ENCODE measurements at places on chromosomes 12 and 14.

DNA sequence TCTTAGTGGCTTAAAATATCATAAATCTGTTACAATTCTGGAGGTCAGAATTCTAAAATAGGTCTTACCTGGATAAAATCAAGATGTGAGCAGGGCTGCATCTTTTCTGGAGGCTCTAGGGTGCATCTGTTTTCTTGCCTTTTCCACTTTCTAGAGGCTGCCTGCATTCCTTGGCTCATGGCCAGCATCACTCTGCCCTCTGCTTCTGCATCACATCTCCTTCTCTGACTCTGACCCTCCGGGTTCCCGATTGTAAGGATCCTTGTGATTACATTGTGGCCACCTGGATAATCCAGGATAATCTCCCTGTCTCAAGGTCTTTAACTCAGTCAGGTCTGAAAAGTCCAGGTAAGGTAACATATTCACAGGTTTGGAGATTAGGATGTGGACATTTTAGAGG is 11.0 kb upstream of the BMP4 start:
- DNase-seq, result no peak

- DNase-seq, result no peak
Measured at GRCh38 chr14:95951359-95951758, 74.7 kb downstream of the TUNAR start.

- DNase-seq, result peak; percentile 92
Measured at GRCh38 chr14:69263364-69263763, 3.4 kb downstream of the GALNT16 start.

- DNase-seq, result no peak
Measured at GRCh38 chr14:49044981-49045380, 541.2 kb downstream of the RPS29 start.

DNA sequence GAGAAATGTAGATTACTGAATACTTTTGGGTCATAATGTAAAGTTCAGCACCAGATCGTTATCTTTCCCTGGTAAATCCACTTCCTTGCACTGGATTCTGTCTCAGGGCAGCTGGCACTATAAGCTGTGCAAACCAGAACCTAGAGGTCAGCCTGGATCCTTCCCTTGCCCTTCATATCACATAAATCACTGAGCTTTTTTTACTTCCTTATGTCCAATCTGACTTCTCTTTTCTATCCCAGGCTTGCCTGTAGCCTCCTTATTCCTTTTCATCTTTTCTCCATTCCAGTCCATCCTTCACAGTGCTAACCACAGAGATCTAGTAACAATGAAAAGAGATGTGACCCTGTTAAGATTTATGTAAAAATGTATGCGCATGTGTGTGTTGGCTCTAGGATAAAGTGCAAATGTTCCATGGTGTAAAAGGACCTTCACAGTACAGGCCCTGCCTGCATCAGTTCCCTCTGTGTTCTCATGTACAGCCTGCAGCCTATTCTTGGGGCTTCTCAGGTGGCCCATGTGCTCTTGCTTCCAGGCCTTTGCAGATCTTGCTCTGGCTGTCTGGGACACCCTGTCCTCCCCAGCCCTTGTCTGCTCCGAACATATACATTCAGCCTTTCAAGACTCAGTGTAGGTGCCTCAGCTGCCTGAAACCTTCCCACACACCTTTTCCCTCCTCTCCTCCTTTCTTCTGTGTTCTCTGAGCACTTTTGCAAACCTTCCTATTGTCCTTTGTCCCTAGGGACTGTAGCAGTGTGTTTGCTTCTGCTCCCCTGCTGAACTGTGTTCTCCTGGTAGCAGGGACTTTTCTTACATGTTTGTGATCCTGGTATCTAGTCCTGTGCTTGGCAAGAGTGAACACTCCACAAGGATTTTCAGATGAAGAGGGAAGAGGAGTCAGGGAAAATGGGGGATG is 30.0 kb downstream of the PELI2 start:
- no peak for DNase-seq

- DNase-seq, result no peak
Measured at GRCh38 chr12:82655751-82656150, 31.0 kb upstream of the TMTC2 start.

DNA sequence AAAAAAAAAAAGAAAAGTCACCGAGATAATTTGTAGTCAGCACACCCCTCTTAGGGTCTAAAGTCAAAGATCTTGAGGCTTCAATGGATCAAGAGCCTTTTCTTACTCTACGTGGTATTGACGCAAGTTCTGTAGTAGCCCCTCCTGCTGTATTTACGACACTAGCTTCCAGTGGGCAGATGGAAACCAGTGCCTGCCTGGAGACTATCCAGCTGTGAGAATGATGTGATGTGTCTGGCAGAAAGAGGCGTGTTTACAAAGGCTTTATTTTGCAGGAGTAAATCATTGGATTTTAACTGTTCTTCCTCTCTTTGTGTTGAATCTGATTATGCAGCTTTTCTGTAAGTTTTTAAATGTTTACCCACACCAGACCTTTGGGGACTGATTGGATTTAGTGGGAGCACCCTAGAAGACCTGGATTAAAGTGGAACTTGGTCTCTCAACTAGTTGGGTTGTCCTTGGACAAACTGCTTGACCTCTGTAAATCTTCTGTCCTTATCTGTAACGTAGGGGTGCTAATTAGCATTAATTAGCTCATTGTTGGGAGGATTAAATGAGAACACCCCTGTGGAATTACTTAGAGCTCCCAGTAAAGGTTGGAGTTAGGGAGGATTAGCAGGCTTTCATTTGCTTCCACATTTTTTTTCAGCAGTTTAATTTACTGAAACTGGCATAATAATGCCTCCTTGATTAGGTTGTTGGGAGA is 72.4 kb downstream of the RASSF3 start:
- peak; percentile 58 for DNase-seq

GRCh38 chr12:49922349-49923034 is 18.8 kb upstream of the FAIM2 start:
- DNase-seq, result no peak

DNA sequence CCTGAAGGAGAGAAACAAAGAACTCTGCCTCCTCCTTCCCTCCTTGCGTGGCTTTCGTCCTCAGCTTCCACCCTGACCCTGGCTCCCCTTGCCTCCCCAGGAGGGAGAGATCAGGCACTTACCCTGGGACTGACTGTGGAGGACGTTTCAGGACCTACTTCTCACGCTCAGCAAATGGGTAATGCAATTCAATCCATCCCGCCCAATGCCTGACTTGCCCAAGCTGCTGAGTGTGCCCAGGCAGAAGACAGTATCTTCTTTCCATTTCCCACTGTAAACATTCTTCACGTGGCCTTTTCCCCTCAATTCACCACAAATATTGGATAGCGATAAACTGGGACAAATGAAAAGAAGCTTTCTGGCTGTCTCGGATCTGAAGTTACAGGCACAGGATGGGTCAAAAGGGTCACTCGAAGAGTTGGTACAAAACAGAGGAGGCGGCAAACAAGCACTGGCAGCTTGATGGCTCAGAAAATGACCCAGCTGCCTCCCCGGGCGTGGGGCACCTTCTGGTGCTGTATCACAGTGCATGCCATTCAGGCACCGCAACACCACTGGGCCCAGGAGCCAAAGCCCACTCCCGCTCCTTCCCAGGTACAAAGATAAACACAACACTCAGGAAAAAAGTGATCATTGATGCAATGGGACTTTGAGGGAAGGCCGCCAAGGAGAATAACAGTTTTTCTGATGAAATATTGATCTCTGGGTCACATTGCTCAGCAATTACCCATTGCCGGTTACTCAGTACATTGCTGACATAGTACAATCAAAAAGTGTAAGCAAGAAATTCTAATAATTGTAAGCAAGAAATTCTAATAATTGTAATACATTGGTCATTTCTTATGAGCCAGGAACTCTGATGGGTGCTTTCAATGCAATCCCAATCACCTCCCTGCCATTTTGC is 65.8 kb downstream of the TRIM9 start:
- DNase-seq, result peak; percentile 46

DNA sequence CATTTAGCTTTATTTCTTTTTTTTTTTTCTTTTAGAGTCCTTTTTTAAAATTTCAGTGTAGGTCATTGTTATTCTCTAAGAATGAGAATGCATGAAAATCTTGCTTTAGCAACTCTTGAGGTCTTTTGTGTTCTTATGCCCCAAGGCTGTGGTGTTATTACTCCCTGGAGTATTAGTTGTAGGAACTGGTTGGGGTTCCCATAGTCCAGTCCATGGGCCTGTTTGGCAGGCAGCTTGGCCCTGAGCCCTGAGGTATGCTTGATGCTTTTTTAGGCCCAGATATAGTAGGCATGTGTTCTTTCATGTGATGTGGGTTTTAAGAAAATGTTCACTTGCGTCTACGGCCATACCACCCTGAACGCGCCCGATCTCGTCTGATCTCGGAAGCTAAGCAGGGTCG is 1.6 kb downstream of the FAM234B start:
- DNase-seq, result no peak

DNA sequence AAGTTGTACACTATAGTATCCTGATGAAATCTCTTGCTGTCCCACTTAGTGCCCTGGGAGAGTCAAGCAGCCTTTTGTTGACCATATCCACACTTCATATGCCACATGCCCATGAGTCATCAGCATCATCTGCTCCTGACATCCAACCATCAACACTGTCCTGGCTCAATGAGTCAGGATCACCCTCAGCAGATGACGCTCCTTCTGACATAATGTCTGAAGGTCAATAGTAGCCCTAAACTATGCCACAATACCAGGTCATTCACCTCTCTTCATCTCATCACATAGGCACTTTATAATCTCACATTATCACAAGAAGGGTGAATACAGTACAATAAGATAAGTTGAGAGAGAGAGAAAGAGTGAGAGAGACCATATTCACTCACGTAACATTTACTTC is 369.0 kb upstream of the FAR2 start:
- peak; percentile 74 for DNase-seq

GRCh38 chr14:103186909-103187586 is 63.8 kb downstream of the TNFAIP2 start:
- no peak for DNase-seq

GRCh38 chr12:121530600-121531355 is 50.0 kb downstream of the KDM2B start:
- DNase-seq, result peak; percentile 78

GRCh38 chr14:23358042-23358441 is 5.4 kb upstream of the SLC22A17 start:
- no peak for DNase-seq

- DNase-seq, result peak; percentile 30
Measured at GRCh38 chr12:96400631-96401075, 414 bp upstream of the CDK17 start.

DNA sequence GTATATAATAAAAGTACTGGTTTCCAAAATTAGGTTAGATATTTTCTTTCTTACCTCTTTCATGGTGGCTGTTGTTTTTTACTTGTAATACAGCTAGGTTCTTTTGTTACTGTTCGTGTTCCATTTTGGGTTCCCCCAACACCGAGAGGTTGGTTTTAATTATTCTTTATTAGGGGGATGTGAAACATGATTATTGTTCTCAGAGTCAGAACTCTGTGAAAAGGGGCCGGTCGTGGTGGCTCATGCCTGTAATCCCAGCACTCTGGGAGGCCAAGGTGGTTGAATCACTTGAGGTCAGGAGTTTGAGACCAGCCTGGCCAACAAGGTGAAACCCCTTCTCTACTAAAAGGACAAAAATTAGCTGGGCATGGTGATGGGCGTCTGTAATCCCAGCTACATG is 108.1 kb downstream of the BICD1 start:
- DNase-seq, result no peak

Measured in fibroblast of lung (primary cell).